Fibroblast of skin of left quadriceps (primary cell): ENCODE measurements at places on chromosomes 5 and 9.

GRCh38 chr5:151137067-151137825, 20.3 kb downstream of the ANXA6 start:
- DNase-seq = no peak

DNA sequence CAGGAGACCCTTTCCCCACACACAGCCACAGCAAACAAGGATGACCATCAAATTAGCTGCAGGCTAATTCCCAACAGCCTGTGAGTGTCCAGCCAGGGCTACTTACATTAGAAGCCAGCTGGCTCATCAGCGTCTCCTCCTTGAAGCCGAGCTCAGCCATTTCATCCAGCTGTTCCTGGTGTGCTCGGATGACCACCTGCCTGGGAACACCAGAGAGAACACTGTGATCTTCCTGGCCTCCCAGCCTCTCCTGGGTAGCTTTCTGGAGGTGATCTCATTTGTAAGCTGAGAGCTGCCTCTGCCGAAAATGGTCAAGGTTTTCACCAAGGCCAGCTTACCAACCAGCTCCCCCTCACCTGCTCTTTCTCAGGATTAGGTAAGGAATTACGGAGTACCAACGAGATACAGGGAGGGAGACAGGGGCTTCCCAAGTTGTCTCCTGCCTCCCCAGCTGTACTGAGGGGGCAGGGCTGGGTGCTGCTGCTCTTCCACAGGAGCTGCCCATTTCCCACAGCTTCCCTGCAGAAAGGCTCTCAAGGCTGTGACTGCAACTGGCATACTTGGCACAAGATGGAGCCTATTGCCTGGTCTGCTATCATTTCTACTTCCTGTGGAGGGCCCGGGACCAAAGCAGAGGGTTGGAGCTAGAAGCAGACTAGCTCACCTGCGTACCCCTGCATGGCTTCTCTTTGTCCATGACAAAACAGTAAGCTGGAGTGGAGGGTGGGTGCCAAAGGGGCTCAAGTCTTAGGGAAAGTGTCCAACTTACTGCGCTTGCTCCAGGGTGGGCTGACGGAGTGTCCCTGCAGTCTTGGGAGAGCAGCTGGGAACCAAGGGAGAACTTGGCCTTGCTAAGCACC, 73.9 kb downstream of the KIF24 start:
- DNase-seq = no peak

- no peak for DNase-seq
Measured at GRCh38 chr5:112186401-112186990, 232.6 kb downstream of the EPB41L4A start.

- DNase-seq = no peak
Measured at GRCh38 chr5:112935675-112936074, 13.6 kb upstream of the REEP5 start.

DNA sequence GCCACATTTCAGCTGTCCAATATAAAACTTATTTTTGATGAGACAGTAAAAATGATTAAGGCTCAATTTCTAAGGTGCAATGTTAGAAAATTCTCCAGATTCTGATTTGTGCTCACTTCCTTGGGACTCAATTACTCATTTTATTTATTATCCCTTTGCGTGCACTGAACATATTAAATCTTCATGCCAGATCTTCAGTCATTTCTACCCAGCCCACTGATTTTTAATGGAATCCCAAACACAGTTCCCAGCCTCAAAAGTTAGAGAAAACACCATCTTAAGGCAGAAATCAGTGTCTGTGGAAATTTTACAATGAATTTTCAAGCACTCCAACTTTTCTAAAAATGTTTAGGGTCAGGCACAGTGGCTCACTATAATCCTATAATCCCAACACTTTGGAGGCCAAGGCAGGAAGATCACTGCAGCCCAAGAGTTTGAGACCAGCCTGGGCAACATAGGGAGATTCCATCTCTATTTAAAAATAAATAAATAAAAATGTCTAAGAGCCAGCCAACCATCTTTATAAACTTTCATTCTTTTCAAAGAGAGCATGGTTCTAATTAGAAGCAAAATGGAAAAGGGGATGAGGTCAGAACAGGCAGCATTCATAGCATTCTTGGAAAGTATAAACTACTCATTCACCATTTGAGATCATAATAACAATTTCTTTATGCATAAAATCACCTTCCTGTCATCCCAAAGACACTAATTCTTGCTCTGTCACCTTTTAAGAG, 53.7 kb downstream of the TLE1 start:
- peak; percentile 74 for DNase-seq

DNA sequence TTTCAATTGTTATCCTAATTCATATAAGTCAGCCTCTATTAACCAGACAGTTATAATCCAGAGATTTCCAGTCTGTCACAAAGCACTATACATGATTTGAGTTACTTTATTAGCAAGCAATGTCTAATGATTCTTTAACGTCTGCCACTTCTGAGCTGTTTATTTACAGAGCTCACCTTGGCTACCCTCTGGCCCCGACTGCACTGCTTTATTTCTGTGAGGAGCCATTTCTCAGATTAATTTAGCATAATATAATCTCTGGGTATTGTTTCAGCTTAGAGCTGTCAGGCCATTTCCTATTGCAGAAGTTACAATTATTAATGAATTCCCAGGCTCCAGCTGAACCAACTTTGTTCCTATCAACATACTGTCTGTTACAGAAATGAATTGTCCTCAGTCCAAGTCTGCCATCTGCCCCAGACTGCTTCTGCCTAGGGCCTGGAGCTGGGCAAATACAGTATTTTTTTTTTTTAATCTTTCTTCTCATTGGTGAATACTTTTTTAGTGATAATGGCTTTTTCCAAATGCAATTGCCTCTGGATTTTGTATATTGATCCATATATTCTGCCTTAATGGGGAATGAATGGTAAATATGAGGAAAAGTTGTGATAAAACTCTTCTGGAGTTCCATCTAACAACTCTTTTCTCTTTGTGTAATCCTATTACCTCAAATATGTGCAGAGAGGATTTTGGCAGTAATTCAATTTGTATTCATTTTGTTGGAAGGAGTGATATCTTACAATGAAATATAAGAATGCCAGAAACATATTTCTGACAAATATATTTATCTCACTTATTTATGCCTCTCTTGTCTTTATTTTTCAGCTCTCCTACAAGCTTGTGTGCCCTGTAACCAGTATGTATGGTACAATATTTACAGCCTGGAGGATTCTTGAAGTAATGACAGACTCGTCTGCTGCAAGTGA, 104.7 kb downstream of the FOCAD start:
- DNase-seq = peak; percentile 8

DNA sequence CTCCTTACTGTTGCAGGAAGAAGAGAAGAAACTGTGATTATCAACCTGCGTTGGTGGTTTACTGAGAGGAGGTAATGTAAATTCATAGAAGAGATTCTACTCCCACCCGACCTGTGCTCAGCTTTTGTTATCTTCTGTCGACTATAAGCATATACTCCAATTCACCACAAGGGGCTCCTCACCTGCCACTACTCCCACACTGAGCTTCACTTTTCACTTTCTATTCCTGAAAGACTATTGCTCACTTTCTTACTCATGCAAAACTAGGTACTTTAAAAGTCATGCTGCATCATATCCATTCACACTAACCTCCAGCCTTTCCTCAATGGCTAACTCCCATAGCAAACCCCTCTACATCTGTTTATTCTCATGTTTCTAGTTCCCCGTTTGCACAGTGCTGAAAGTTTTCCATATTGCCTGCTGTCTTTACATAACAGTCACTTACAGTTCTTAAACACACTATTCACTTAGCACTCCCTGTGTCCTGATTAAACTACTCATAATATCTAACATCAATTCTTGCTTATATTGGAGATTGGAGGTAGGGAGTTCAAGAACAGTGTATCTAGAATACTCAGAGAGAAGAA, 1062.6 kb downstream of the NR2F1-AS1 start:
- peak; percentile 39 for DNase-seq

DNA sequence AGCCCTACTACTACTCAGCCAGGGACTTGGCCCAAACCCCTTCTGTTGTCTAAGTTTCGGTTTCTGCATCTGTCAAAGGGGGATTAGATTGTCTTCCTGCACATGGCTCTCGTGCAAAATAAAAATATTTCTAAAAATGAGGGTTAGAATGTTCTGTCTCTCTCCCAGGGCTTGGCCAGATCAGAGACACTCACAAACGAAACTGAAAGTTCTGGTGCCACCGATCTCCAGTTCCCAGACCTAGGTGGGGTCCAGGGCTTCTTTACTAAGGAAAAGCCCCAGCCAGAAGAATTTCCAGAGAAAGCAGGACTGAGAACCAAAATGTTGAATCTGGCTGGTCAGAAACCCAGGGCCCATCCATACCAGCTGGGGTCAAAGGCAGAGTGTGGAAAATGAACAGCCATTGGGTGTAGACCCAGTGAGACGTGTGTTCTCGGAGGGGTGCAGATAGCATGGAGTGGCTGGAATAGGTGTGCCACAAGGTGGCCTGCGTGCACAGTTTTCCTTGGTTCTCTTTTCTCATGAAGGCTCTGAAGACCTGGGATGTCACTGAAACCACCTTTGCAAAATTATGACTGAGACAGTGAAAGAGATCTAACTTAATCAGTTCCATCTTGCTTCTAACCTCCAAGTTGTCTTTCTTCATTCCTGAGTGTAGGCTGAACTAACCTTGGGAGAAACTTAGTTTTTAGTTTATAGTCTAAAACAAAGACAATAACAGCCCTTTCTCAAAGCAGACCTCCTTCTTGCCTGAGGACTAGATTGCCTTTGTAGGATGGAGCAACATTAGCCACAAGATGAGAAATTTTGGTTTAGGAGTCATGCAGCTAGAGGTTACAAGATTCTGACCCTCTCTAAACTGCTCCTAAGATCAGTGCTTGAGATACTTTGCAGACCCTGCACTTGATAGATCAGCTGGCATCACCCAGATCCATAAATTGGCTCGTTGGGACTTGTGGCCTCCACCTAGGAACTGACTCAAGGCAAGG, 2.3 kb upstream of the SLC23A1 start:
- no peak for DNase-seq

- no peak for DNase-seq
Measured at GRCh38 chr5:150618163-150618562, 22.3 kb upstream of the SYNPO start.

GRCh38 chr5:109744261-109744660, 54.5 kb downstream of the MAN2A1 start:
- DNase-seq = no peak

- no peak for DNase-seq
Measured at GRCh38 chr9:115952430-115953292, 200.9 kb upstream of the PAPPA start.

GRCh38 chr5:135137146-135137915, 103.3 kb upstream of the PITX1 start:
- no peak for DNase-seq

GRCh38 chr5:148768806-148769415, 57.5 kb upstream of the ADRB2 start:
- no peak for DNase-seq

GRCh38 chr5:132439521-132440089, 51.0 kb downstream of the IRF1 start:
- DNase-seq = peak; percentile 68

DNA sequence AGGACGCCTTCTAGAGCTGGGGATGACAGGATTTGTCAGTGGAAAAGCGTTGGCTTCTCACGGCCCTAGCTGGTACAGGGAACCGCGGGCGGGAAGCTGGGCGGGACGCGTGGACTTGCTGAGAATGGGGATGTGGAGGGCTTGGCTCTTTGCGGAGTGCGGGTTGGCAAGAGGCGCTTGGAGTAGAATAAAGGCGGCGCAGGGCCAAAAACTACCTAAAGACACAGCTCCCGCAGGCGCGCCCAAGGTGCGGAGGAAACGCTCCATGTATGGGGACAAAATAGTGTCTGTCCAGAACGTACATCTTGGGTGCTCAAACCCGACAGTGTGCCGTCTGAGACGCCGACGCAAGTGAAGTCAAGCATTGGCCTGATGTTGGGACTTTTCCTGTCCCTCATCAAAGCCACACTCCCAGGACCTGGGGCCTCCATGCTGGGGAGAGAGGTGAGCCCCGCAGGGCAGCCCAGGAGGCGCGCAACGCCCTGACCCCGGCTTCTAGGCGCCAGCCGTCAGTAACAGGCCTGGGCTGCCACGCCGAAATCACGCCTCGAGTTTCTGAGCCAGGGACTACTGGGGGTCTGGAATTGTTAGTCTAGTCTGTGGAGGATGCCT, 1.6 kb upstream of the NKX2-5 start:
- DNase-seq = no peak

DNA sequence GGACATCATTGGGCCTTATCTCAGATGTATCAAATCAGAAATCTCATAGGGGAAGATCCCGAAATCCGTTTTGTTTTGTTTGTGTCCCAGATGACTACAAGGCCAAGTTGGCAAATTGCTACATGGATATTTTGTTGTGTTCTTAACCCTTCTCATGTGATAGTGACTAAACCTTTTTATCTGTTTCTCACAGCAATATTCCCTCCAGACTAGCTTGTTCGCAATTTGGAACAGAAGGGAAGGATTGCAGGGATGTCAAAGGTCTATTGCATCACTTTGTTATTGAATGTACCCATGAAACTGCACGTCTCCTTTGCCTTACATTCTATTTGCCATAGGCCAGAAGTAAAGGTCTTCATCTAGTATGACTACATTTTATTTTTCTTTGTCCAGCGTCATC, 453.9 kb downstream of the NFIB start:
- DNase-seq = no peak

DNA sequence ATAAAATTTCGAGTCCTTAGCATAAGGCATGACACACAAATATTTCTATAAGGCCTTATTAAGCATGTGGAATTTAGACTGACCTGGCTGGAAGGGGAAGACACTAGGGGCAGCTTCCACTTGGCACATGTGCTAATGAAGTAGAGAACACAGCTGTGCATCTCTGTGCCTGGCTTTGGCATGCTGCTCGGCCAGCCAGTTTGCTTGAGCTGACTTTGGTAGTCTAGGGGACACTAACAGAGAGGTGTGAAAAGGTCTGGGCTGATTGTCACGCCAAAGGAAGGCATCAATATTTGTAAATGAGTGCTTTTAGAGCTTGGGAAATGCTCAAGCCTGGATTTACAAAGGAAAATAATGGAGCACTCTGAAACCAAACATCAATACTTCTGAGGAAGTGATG, 723.7 kb downstream of the PRELID2 start:
- no peak for DNase-seq

- DNase-seq = no peak
Measured at GRCh38 chr9:131395157-131396098, 1.5 kb downstream of the PRRC2B start.

GRCh38 chr9:35669331-35670145, 4.2 kb upstream of the CA9 start:
- DNase-seq = no peak

DNA sequence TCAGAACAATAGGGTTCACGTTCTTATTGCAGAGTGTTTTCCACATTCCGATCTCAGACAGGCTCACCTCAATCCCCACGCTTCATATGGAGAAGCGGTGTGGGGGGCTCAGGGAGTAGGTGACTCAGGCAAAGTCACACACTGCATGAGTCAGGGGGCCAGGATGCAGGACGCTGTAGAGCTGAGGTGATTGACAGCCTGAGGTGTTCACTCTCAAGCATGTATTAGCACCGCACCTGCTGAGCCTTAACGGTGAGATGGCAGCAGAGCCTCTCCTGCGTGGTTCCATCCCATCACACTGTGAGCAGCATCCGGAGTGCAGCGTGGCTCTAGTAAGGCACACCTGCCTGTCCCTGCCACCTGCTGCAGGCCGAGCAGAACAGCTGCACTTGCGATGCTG, 194.0 kb downstream of the IRX2 start:
- DNase-seq = no peak

GRCh38 chr9:126296687-126297086, 29.9 kb upstream of the MVB12B start:
- DNase-seq = no peak

- DNase-seq = no peak
Measured at GRCh38 chr5:123014689-123015088, 21.8 kb downstream of the PPIC start.
